ENCODE measurements at places on chromosomes 16 and 17.

- DNase-seq: no peak
Observed at GRCh38 chr16:64092271-64092670, 1029.6 kb downstream of the CDH11 start.

DNA sequence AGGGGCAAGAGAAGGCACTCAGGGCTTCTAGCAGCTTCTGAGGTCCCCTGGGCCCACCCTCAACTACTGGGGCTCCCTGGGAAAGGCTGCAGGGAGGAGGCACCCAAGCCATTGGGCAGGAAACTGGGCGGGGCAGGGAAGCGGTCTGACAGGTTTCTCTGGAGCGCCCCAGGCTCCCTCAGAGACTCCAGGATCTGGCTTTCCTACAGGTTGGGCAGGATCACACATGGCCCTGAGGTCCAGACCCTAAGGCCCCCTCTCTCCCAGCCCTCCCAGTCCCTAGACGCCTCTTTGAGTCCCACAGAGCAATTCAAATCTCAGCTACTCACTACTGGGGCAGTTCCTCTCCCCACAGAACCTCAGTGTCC is 14.3 kb downstream of the JUP start:
- DNase-seq: no peak

DNA sequence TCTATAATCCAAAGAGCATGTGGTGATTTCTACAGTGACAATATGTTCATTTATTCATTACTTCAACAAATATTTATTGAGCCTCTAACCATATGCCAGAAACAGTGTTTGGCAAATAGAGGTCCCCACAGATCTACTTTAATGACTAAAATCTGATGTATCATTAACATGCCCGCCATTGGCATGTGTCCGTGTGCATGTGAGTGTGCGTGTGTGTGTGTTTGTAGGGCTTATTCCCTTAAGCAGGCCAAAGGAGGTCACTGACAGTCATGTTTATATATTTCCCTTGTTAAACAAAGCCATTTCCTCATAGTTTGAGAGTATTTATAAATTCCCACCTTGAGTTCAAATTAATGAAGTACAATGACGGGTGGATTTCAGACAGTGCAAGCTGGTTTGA is 174.4 kb upstream of the IRX6 start:
- DNase-seq: no peak

GRCh38 chr16:87828907-87829621 is 40.2 kb downstream of the SLC7A5 start:
- DNase-seq: no peak

- DNase-seq: no peak
Observed at GRCh38 chr16:87243478-87243877, 73.7 kb downstream of the C16orf95 start.

- DNase-seq: no peak
Observed at GRCh38 chr16:52254746-52255145, 292.2 kb downstream of the TOX3 start.

DNA sequence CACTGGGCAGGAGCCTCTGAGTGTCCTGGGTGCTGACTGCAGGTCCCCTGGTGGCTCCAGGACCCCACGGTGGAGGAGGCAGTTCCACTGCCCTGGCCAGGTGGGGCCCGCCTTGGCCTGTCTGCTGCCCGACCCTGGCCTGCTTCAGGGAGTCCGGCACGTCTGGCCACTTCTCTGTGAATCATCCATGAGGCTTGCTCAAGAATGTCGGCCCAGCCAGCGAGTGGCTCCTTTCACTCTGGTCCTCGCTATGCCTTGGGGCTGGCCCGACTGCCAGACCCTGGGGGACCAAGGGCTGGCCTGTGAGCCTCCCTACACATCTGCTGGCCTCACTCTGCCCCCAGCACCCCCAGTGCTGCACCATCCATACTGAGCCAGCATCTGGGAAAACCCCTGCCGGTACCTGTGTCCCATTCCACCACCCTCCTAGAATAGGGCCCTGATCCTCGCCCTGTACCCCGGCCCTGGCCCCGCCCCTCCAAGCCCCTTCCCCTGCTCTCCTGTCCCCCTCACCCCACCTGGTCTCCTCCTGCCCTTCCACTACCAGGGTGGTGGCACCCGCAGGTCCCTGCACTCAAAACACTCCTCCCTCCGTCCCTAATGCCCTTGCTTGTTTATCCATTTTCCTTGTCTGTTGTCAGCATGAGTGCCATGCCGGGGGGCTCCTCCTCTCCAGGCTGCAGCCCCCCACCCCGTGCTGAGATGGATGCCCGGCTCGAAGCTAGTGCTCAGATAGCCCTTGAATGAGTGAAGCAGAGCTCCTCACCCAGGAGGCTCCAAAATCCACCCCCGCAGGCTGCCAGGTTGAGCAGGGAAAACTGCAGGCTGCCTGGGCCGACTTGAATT is 35.5 kb downstream of the ADCY7 start:
- DNase-seq: no peak

GRCh38 chr16:12801511-12802042 is 2.1 kb downstream of the CPPED1 start:
- no peak for DNase-seq

GRCh38 chr17:31296142-31296541 is 897 bp downstream of the OMG start:
- no peak for DNase-seq

DNA sequence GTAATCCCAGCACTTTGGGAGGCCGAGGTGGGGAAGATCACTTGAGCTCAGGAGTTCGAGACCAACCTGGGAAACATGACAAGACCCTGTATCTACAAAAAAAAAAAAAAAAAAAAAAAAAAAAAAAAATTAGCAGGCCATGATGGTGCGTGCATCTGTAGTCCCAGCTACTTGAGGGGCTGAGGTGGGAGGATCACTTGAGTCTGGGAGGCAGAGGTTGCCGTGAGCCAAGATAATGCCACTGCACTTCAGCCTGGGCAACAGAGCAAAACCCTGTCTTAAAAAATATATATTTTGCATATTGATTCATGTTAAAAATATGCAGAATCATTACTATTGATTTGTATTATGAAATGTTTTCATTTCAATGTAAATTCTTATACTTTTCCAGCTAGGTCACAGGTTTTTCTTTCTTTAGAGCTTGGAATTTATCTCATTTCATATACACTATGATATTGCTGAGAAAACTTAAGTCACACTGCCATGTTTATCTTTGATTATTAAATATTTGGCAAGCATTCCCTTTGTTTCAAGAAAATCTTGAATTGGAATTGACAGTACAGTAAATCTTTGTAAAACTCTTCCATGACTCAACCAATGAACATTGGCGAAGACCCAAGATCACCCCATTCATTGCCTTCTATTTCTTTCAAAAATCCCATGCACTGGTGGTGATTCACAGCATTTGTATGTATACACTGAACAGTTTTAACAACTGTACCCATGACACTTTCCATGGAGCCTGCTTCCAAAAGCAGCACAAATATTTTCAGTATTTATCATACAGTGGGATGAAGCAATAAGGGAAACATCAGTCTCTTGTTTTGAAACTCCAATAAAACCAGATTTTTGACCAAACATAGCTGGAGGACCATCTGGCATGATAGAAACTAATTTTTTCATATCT is 83.5 kb upstream of the TNRC6A start:
- no peak for DNase-seq
